ENCODE measurements at places on chromosomes 1 and 21.
A peak's percentile ranks its signal among the peaks of the same experiment; 100 is the strongest.

GRCh38 chr21:37455504-37455911 is 88.9 kb downstream of the DYRK1A start:
- no peak for DNase-seq

GRCh38 chr1:19036041-19036812 is 79.8 kb upstream of the IFFO2 start:
- DNase-seq, result no peak

DNA sequence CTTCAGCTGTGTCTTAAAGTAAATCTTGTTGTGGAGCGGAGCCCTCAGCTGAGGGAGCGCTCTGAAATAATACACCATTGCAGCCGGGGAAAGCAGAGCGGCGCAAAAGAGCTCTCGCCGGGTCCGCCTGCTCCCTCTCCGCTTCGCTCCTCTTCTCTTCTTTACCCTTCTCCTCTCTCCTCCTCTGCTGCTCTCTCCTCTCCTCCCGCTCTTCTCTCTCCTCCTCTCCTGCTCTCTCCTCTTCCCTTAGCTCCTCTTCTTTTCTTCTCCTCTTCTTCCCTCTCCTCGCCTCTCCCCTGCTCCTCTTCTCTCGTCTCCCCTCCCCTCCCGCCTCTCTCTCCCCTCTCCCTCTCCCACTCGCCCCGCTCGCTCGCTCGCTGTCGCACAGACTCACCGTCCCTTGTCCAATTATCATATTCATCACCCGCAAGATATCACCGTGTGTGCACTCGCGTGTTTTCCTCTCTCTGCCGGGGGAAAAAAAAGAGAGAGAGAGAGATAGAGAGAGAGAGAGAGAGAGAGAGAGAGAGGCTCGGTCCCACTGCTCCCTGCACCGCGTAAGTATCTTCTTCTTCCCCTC is at the start of gene PROX1:
PROX1 (plus strand) TSS at position 47 of the 580 bp plus-strand sequence. CDS start 8,563 bp downstream, outside the sequence.
- peak; percentile 46 for DNase-seq

GRCh38 chr1:205715628-205716027 is 34.4 kb downstream of the NUCKS1 start:
- no peak for DNase-seq

GRCh38 chr1:16293538-16293937 is 56.6 kb upstream of the CPLANE2 start:
- DNase-seq, result no peak

GRCh38 chr1:78737241-78737640 is 87.6 kb downstream of the IFI44 start:
- DNase-seq, result no peak

- no peak for DNase-seq
Measured at GRCh38 chr1:201769966-201770365, 59.0 kb upstream of the IPO9 start.

DNA sequence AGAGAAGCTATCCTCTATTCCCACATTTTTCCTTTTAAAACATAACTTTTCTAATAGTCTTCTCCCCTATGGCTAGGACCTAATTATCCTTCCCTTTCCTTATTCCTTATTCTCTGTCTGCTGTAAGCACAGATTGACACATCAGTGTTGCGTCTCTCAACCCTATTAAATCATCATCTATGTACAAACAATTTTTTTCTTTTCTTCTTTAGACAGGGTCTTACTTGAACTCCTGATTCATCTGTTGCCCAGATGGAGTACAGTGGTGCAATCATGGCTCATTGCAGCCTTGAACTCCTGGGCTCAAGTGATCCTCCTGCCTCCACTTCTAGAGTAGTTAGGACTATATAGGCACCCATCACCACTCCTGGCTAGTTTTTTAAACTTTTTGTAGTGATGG is 8.3 kb downstream of the KLHDC9 start:
- no peak for DNase-seq

DNA sequence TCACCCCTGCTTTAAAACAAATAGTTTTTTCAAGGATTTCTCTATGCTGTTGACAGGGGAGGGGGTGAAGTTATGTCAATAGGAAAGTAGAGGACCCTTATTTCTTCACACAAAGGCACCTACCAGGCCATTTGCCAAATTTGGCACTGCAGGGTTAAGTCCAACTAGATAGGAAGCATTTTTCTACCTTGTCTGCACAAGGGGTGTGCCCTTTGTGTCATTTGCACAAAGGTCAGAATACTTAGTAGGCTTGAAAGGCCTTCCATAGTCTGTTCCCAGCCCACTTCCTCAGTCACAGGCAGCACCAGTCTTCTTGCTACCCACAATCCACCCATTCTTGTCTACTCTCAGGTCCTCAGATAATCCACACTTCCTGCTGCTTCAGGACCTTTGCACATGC is 7.0 kb downstream of the TACSTD2 start:
- DNase-seq, result no peak

DNA sequence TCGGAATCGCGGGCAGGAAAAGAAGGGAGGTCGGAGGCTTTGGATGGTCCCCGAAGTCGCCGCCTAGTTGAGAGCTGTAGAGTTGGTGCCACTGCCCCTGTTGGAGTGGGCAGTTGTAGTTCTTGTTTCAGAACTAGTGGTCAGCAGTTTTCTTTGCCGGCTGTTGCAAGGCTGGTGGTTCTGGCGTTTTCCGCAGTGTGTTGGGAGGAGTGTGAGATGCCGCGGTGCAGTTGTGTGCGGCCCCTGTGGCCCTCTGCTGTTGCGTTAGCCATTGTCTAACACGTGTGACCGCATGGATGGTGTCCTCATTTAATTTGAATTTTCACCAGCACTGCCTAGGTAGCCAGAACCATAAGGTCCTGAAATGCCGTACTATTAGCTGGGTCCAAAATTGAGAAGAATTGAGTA is 1.4 kb downstream of the ARF1 start:
- DNase-seq, result no peak

- no peak for DNase-seq
Measured at GRCh38 chr1:204260601-204261197, 46.9 kb upstream of the GOLT1A start.

- DNase-seq, result no peak
Measured at GRCh38 chr1:241171991-241172390, 185.0 kb downstream of the RGS7 start.

- DNase-seq, result peak; percentile 78
Measured at GRCh38 chr1:2233997-2234761, 6.1 kb downstream of the SKI start.

- DNase-seq, result no peak
Measured at GRCh38 chr1:90413519-90413918, 303.6 kb downstream of the BARHL2 start.

- no peak for DNase-seq
Measured at GRCh38 chr1:76583235-76583868, 283.9 kb upstream of the ST6GALNAC5 start.

DNA sequence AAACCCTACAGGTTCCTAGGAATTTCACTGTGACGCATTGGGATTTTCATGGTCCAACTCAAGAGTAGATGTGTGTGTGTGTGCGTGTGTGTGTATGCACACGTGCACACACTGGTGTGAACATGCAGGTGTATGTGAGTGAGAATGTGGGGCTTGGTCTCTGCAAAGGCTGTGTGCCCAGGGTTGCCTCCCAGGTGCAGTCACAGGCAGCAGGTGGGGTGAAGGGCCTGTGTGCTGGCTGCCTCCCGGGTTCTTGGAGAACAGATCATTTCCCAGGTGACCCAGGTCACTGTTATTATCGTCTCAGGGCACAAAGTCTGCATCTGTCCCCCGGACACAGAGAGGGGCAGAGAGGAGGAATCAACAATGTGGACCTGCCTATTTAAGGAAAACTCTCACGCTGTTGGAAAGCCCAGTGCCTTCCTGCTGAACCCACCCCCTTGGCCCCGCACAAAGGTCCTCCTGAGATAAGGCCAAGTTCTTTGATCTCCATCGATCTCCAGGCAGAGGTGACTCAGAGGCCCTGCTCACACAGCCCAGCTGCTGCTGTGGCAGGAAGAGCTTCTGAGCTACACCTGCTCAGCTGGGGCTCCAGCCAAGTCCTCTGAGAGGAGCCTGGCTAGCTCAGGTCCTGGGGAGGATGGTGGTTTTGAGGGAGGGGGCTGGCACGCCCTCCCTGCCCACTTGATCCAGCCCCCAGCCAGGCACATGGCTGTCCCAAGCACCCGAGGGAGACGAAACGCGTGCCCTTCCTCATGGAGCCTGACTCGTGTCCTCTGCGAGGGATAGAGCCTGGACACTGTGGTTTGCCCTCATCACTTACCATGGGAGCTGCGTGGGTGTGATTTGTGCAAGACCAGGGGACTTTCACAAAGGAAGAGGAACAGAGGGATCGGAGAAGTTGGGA is 134.0 kb upstream of the ARHGEF16 start:
- DNase-seq, result no peak

DNA sequence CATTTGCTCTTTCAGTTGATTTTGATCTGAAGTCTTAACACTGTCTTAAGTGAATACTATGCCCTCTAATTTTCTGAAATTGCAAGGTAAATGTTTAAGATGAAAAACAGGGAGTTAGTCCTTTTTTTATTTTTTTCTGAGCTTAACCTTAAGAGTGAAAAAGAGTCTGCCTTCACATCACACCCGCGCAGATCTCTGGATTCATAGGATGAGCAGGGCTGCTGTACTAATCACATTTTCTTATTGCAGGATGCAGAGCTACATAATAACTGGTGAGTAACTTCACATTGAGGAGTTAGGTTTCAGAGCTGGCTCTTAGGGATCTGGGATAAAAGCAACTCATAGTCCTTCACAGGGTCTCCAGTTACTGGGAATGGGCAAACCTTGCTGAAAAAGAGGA is 188.7 kb upstream of the ATP1B1 start:
- no peak for DNase-seq

DNA sequence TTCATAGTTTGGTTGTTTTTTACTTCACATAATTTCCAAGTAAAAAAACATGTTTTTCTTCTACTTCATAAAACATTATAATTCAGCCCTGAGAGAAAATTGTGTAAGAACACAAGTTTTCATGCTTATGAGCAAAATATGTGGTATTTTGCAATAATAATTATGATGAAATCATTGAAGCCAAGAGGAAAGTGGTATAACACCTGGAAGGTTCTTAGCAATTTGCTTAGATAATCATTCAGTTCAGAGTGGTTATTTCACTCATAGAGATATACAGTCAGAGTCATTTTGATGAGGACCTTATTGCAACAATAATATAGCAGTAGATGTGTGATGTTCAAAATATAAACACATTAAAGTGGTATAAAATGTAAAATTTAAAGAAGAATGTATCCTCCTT is 94.5 kb downstream of the PLPPR4 start:
- no peak for DNase-seq

DNA sequence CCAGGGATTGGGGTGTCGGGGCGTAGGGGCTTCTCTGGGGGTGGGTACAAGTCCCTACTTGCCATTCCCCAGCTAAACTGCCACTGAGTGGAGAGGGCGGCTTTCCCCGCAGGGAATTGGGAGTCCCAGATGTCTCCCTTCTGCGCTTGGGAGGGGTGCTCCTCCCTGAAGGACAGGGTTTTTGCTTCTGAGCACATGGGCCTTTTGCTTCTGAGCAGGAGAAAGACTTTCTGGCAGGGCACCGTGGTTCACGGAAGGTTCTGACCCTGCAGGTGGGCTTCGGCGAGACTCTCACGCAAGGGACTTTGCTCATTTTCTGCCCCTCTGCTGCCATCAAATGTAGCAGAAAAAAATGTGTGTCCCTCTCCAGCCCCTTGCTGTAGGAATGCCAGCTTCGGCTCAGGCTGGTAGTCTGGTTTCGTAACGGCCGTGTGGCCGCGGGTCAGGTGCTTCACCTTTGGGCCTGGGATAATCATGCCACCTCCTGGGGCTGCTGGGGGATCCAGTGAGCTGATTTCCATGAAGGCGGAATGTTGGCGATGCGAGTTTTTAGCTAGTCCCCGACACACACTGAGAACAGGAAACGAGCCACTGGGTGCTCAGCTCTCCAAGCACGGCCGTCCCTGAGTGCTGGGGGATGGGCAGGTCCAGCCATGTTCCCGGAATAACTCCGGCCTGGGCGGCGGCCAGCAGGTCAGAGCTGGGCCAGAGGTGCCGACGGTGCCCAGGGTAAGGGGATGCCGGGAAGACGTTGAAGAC is 364.0 kb downstream of the CAMTA1 start:
- no peak for DNase-seq

- DNase-seq, result no peak
Measured at GRCh38 chr1:111776391-111776790, 20.7 kb downstream of the DDX20 start.

Measured in B cell (primary cell).